HFF-Myc (cell line): ENCODE measurements at places on chromosomes 11 and 22.

DNA sequence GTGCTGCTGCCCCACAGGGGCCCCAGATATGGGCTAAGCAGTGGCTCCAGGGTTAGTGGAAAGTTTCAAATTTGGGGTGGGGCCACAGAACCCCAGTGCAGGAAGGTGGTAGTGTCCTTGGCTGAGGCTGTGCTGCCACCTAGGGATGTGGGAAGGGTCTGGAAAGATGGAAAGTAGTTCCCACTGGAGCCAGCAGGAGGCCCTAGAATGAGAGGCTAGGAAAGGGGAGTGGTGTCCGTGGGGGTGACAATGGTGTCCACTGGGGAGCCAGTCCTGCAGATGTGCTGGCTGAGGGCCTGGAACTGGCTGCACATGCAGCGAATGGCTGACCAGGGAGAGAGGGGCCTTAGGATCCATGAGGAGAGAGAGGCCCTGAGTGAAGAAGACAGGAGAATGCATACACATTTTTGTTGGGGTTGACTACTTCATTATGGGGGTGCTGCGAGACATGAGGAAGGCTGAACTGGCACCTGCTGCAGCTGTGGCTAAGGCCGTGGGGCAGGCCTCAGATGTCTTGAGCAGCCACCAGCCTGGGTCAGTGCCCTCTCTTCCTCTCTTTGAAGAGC is 21.1 kb downstream of the RFPL3 start:
- no peak for DNase-seq

DNA sequence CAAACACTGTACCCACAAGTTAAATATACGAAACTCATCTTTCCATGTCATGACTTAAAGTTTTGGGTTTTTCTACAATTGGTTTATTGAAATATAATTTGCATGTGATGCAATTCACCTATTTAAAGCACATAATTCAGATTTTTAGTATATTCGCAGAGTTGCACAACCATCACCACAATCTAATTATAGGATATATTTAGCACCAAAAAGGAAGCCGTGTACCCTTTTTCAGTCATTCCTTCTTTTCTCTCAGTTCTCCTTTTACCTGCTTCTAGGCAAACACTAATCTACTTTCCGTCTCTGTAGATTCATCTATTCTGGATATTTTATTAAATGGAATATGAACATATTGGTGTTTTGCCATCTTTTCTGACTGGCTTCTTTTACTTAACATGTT is 1458.1 kb upstream of the TENM4 start:
- DNase-seq, result no peak

DNA sequence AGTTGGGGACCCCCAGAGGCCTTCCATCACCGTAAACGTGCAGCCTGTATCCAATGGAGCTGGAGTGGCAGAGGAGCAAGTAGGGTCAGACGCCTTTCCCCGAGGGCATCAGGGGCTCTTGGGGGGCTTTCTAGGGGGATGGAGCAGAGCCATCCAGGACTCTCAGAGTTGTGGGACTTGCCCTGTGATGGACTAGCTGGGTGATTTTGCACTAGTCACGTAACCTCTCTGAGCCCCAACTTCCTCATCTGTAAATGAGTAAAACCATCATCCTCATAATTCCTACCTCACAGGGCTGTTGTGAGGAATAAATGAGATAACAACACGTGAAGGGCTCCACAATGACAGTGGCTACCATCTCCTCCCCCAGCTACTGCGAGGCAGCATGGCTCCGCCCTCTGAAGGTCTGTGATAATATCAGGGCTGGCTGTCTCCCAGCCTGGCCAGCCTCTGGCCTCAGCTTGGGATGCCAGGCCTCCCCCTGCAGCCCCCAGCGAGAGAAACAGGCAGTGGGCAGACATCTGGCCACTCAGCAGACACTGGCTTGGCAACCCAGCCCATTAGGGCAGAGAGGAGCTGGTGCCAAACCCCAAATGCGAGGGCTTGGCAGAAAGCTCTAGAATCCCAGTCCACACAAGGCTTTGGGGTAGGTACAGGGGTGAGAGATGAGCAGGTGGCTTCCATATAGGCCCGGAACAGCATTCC is 6.7 kb downstream of the USP2 start:
- no peak for DNase-seq

DNA sequence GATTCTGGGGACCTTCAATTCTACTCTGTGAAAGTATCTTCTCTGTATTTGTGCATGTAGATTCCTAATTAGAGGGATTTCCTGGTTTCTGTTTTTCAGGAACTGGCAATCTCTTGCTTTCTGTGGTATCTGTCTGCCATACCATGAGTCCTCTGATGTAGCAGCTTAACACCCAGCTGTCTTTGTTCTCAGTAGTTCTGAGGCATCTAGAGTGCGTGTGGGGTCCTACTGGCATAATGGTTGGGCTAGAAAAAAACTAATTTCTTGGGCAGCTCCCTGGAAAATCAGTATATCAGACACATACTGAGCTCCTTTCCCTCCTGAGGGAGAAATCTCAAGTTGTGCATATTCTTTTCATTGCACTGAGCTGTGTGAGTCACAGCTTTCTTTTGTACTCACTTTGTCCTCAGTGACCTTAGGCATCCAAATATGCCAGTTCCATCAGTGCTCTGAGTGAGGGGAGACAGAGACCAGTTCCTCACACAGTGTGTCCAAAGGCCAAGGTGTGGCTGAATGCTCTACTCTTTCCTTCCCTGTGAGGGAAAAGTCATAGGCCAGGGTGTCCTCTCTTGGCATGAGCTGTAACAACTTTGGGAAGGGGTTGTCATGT is 35.5 kb upstream of the SLC22A24 start:
- no peak for DNase-seq

DNA sequence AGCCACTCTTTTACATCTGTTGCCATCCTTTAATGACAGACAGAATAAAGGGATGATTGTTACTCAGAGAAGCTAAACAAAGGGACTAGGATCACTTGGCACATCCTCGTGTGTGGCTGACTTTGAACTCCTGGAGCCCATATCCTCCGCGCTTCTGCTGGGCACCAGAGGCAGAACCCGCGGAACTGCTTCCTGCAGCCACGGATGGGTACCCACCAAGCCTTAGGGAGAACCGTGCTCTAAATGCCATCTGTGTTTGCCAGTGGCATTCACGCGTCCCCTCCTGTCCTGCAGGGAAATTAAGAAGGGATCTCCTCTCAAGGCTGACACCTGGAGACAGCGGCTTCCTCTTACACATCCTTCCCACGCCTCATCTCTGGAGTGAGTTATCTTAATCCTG is 294.4 kb downstream of the NTM start:
- DNase-seq, result no peak

DNA sequence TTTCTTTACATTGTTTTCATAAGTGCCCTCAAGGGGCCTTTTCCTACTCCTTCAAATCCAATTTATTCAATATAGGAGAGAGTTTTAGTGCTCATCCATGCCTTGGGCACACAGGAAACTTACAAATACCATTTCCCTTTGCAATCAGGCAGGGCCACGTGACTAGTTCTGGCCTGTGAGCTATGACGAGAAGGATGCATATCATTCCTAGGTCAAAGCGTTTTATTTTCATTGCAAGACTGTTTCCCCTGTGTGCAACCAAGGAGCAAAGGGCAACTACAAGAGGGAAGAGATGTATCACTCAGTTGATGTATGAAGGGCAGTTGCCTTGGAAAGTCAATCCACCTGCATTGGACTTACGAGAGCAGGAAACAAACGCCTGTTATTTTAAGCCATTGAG is 1.9 kb upstream of the TRAF6 start:
- DNase-seq, result no peak

DNA sequence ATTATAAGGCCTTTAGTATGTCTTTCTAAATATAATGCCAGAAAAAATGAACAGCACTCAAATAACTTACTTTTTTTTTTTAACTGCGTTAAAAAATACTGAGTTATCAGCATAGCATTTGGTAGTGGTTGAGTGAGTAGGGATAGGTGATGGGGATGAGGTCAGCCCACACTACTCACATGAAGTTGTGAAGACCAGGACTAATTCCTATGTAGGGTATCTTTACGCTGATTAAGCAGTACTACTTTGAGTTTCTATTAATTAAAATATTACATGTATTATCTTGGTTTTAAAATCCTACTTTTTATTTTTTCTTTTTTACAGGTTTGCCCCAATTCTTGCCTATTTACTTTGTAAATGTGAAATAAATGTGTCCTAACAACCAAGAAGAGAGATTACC is 13.5 kb downstream of the PHF21A start:
- DNase-seq, result no peak

GRCh38 chr11:28537822-28538221 is 429.6 kb downstream of the METTL15 start:
- DNase-seq, result no peak

DNA sequence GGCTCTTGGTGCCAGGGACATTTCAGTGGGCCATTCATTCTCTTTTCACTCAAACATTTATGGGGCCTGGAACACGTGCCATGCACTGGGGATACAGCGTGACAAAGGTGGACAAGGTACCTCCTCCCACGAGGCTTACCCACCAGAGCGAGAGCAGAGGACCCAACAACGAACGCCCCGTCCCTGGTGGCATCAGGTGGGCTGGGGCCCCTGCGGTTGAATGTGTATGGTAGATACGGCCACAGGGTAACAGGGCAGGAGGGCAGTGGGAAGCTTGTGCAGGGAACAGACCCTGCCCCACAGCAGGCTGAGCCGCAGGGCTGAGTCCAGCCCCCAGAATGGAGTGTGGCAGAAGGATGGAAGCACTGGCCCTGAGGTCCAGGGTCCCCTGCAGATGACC is 81.1 kb downstream of the LRRC32 start:
- no peak for DNase-seq

GRCh38 chr22:36933629-36934417 is 20.4 kb downstream of the CSF2RB start:
- DNase-seq, result no peak

DNA sequence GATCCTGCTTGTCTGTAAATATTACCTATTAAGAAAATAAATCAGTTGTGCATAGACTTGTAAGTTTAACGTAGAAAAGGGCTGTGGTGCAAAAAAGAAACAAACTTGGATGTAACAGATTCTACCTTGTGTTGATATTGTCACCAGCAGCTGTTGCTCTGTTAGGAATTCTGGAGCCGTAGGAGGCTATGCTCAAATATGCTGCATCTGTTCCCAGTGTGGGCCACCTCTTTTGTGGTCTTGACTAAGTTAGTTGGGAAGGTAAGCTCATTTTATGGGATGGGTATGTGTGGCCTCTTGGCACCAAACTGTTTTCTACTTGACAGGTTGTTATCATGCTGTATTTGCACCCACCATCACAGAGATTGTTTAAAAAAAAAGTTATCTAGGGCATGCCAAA is 29.4 kb upstream of the RAG2 start:
- no peak for DNase-seq

- peak; percentile 4 for DNase-seq
Measured at GRCh38 chr22:30922151-30922611, 46.4 kb downstream of the MORC2 start.

DNA sequence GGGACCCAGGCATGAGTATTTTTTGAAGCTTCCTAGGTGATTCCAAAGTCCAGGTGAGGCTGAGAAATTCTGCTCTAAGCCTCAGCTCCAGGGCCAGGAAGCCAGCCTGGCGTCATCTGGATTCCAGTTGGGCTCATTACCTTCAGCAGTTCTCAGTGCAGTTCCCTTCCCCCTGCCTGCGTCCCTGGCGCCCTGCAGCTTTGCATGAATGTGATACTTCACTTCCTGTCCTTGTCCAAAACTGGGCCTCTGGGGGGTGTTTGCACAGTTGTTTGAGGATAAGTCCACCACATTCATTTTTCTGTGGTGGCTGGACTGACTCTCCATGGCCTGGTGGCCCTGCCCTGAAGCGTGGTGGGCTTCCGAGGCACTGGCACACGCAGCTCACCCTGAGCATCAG is 98.1 kb downstream of the TENM4 start:
- no peak for DNase-seq

DNA sequence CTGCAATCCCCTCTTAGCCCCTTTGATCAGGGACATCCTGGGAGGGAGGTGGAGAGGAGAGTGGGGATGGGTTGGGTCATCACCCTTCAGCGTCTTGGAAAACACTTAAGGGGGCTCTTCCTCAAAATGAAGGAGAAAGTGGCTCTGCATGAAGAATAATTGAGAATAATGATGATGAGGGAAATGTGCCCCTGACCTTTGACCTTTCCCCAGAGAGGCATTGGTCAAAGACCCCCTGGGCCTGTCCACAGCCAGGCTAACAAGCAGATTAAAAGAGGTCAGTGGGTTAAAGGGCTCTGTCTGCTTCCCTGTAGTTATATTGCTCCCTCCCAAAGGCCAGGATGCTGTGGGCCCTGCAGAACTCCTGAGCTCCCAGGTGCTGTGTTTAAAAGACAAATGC is 68.7 kb downstream of the NAV2 start:
- DNase-seq, result no peak

DNA sequence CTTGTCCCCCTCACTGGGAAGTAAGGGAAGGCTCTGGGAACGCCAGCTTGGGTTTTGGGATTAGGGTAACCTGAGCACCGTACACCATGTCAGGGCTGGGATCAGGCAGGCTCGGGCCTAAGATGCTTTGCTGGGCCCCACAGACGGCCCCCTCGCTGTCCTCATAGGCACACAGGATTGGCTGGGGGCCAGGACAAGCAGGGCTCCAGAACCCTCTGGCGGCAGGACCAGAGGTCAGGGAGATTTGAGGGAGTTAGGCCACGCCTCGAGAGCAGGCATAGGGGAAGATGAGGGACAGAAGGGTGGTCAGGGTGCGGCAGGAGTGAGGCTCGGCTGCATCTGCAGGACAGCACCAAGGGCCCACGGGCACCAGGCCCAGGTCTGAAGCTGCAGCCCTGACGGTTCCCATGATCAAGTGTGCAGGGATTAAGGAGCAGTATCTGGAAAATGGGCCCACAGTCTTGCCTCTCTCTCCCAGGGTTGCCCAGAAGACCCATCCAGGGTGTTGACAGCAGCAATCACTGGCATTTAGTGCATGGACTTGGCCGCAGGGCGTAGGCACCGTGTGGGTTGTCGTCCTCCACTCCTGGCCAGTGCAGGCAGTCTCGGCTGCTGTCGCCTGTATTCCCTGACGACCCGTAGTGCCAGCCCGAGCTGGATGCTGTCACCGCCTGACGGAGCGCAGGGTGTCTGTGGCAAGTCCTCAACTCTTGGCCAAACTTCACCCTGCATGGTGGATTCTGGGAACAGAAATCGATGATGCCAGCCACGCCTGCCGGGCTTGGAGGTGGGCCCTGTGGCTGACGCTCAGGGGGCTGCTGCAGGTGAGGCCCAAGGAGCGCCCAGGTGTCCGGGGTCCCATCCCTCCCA is 15.7 kb upstream of the GNB1L start:
- no peak for DNase-seq

DNA sequence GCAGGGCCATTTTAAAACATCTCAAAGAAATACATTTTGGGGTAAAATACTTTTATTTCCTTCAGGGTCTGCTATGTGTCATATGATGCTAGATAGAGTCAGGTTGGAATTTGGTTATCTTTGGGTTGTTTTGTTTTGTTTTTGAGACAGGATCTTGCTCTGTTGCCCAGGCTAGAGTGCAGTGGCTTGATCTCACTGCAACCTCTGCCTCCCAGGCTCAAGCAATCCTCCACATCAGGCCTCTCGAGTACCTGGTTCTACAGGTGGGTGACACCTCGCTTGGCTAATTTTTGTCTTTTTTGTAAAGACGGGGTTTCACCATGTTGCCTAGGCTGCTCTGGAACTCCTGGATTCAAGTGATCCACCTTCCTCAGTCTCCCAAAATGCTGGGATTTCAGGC is 17.3 kb downstream of the DENND5A start:
- no peak for DNase-seq
